Uterine smooth muscle cell (primary cell): ENCODE measurements at places on chromosomes 12 and 14. TPM values are rescaled to one million over a fixed set of nuclear protein-coding genes. Genes with fewer than 3 reads are reported as not detected.

The PTPRB gene
- total RNA-seq: 2.4 and 3.1 TPM in 2 replicates

The RD3L gene
- not detected in 2 replicates for total RNA-seq

The DEGS2 gene
- 0.12 TPM in 1 of 2 replicates, not detected in the other for total RNA-seq

The KRT7 gene
- 0.66 and 2.2 TPM in 2 replicates for total RNA-seq

The APAF1 gene
- 28.6 and 29.7 TPM in 2 replicates for total RNA-seq

The EP400 gene
- 14.0 and 14.3 TPM in 2 replicates for total RNA-seq

The SDR9C7 gene
- not detected in 2 replicates for total RNA-seq

The ANG gene
- 5.3 and 5.4 TPM in 2 replicates for total RNA-seq

The CLEC4C gene
- total RNA-seq: not detected in 2 replicates

The TEX52 gene
- 0.12 TPM in 1 of 2 replicates, not detected in the other for total RNA-seq

The SIX1 gene
- 0.12 and 0.33 TPM in 2 replicates for total RNA-seq

The GLS2 gene
- total RNA-seq: 0.22 and 0.25 TPM in 2 replicates

The SIX6 gene
- not detected in 2 replicates for total RNA-seq

The APOF gene
- not detected in 2 replicates for total RNA-seq

The CACNA2D4 gene
- total RNA-seq: 0.33 and 0.87 TPM in 2 replicates

The GPR84 gene
- total RNA-seq: not detected in 2 replicates

The SMIM41 gene
- 0.11 and 0.37 TPM in 2 replicates for total RNA-seq

The SLC39A5 gene
- total RNA-seq: 1.00 TPM in 1 of 2 replicates, not detected in the other

The NOS1 gene
- total RNA-seq: not detected in 2 replicates

The ZDHHC22 gene
- total RNA-seq: not detected in 2 replicates

The RHOJ gene
- 0.22 and 0.87 TPM in 2 replicates for total RNA-seq

The DTX1 gene
- under 0.01 TPM in 1 of 2 replicates, not detected in the other for total RNA-seq

The CIDEB gene
- total RNA-seq: 1.6 and 2.9 TPM in 2 replicates

The RNF212B gene
- not detected in 2 replicates for total RNA-seq

The RPL41 gene
- total RNA-seq: 1,557 and 2,417 TPM in 2 replicates

The KCNA5 gene
- not detected in 2 replicates for total RNA-seq

The C1RL gene
- total RNA-seq: 17.4 and 30.1 TPM in 2 replicates

The DAO gene
- total RNA-seq: under 0.01 TPM in 1 of 2 replicates, not detected in the other

The KCNH3 gene
- under 0.01 TPM in 1 of 2 replicates, not detected in the other for total RNA-seq

The LRP1 gene
- total RNA-seq: 222 and 524 TPM in 2 replicates

The CCND2 gene
- total RNA-seq: 26.7 and 62.1 TPM in 2 replicates

The OR11H6 gene
- not detected in 2 replicates for total RNA-seq

The TAS2R13 gene
- 1.5 and 2.3 TPM in 2 replicates for total RNA-seq

The MDGA2 gene
- total RNA-seq: 0.11 TPM in 1 of 2 replicates, not detected in the other

The PDE6H gene
- total RNA-seq: not detected in 2 replicates

The SPX gene
- 0.25 and 0.77 TPM in 2 replicates for total RNA-seq

The PIWIL1 gene
- total RNA-seq: not detected in 2 replicates

The DUSP6 gene
- 96.2 and 167 TPM in 2 replicates for total RNA-seq

The CCDC196 gene
- not detected in 2 replicates for total RNA-seq

The CCNK gene
- total RNA-seq: 22.7 and 30.9 TPM in 2 replicates

The KRT77 gene
- not detected in 2 replicates for total RNA-seq

The RAPGEF3 gene
- total RNA-seq: 5.3 and 6.1 TPM in 2 replicates

The DNAJC22 gene
- 2.6 and 4.4 TPM in 2 replicates for total RNA-seq

The SOAT2 gene
- 0.33 TPM in 1 of 2 replicates, not detected in the other for total RNA-seq

The PYGL gene
- total RNA-seq: 85.3 and 114 TPM in 2 replicates

The VWF gene
- 1.3 and 1.9 TPM in 2 replicates for total RNA-seq

The C14orf39 gene
- not detected in 2 replicates for total RNA-seq

The COX14 gene
- total RNA-seq: 32.4 and 41.6 TPM in 2 replicates

The POTEM gene
- not detected in 2 replicates for total RNA-seq

The LMNTD1 gene
- 1.9 and 3.1 TPM in 2 replicates for total RNA-seq

The RNFT2 gene
- total RNA-seq: 5.4 and 5.9 TPM in 2 replicates
